GDM1 (cell line): ENCODE measurements at places on chromosomes 1 and 21.

DNA sequence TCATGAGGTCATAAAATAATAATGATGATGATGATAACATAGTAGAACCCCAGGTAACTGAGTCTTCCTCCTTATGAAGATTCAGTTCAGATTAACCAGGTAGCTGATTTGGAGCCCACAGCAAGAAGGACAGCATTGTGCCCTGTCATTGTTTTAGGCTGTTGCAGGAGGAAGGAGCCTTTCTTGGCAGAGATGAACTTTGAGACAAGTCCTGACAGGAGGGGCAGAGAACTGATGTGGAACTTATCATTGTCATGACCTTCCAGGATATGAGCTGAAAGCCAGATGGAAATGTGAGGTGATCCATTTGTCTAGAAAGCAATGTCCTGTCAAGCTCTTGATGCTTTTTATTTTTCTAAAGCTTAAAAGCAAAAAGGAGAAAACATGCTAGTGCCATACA is 132.6 kb upstream of the COA6 start:
- no peak for DNase-seq

DNA sequence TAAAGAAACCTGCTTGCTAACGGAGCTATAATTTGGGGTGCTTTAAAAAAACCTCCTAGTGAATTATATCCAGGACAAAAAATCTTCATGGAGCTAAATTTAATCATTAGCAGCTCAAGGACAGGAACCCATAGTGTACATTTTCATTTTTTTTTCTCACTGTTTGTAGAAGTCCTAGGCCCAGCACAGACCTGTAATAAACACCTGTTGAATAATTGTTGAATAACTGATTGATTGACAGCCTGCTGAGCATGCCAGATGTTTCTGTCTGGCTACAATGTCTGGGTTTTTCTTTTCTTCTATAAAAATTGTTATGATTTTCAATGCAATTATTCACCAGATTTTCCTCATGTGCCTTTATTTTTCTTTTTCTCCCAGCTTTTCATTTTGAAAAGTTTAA is 10.9 kb upstream of the GALNT2 start:
- no peak for DNase-seq

- no peak for DNase-seq
Observed at GRCh38 chr1:168613691-168614231, 37.4 kb downstream of the XCL1 start.

GRCh38 chr21:36450511-36450910 is 29.4 kb downstream of the CLDN14 start:
- DNase-seq, result no peak

- no peak for DNase-seq
Observed at GRCh38 chr1:222457513-222457912, 90.4 kb downstream of the HHIPL2 start.

DNA sequence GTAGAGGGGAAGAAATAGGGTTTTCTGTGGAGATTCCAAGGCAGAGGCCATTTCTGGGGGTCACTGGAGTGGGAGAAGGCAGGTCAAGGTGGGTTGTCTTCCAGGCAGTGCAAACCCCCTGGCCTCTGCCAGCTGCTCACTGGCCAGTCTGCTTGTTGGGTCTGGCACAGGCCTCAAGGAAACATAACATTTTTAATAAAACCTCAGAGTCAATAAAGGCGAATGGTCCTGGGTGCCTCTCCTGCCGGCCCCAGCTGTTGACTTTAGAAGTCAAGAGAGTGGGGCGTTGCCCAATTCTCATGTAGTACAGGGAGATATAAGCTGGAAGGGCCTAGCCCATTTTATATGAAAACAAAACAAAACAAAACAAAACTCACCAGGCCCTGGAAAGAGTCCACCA is 36.6 kb downstream of the RUNX3 start:
- no peak for DNase-seq

GRCh38 chr1:97849345-97850340 is 71.2 kb downstream of the DPYD start:
- peak; percentile 32 for DNase-seq

- DNase-seq, result no peak
Observed at GRCh38 chr1:14339288-14339687, 259.2 kb upstream of the KAZN start.

DNA sequence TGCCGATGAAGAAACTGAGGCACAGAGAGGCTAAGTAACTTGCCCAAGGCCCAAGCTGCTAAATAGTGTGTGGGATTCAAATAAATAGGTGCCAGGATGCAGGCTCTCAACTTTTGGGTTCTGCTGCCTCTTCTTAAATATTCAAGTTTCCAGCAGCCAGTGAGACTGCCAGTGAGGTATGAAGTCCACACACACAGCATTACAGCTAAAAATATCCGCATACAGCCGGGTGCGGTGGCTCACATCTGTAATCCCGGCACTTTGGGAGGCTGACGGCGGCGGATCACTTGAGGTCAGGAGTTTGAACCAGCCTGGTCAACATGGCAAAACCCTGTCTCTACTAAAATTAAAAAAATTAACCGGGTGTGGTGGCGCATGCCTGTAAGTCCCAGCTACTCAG is 78.4 kb upstream of the DIRAS3 start:
- DNase-seq, result no peak

DNA sequence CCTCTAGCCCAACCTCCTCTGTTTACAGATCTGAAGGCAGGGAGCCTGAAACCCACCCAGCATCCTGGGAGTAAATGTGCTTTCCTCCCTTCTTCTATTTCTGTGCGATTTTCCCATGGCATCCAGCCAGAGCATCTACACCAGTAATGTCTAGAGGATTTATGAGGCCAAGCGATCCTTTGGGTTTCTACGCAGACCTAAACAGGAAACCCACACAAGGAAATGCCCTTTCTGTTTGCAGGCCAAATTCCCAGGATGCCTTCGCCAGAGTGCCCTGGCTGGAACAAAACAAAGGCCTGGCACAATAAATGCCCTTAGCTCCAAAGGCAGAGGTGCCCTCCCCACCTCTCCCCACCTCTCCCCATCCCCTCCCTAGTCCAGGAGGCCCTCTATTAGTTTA is 110.5 kb upstream of the CDC42BPA start:
- DNase-seq, result no peak

- no peak for DNase-seq
Observed at GRCh38 chr1:81937791-81938450, 137.2 kb downstream of the ADGRL2 start.

DNA sequence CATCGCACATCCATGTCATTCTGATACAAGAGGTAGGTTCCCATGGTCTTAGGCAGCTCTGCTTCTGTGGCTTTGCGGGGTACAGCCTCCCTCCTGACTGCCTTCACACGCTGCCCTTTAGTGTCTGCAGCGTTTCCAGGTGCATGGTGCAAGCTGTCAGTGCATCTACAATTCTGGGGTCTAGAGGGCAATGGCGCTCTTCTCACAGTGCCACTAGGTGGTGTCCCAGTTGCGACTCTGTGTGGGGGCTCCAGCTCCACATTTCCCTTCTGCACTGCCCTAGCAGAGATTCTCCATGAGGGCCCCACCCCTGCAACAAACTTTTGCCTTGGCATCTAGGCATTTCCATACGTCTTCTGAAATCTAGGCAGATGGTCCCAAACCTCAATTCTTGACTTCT is 138.2 kb upstream of the BRINP3 start:
- DNase-seq, result no peak

- no peak for DNase-seq
Observed at GRCh38 chr1:59769736-59770095, 45.0 kb upstream of the HOOK1 start.

GRCh38 chr1:156627313-156627880 is 8.2 kb downstream of the HAPLN2 start:
- no peak for DNase-seq

DNA sequence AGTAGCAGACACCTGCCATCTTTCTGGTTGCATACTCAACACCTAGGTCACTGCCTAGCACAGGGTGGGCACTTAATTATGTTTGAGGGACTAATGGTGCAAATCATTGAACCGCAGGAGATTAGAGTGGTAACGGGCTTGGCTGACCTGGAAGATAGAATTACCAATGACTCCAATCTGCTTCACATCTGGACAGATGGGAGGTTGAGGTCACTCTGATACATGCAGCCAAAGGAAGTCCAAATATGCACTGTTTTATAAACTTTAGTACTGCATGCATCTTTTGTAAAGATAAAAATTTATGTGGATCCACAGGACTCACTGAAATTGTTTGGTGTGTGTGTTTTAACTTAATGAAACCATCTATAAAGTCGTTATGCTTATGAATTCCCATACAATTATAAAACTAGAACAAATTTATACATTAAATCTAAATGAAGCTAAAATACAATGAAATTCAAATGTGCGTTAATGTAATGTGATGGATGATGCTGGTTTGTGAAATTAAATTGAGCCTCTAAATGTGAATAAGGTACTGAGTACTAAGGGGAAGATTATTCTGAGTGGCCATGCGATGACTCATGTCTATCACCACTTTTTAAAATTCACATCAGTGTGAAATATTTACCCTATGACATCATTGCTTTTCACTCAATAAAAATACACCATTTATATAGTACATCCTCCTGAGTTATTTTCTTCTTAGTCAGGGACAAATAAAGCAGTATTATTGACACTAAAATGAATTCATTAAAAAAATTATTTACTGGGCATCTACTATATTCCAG is 224.7 kb upstream of the FAM78B start:
- no peak for DNase-seq

DNA sequence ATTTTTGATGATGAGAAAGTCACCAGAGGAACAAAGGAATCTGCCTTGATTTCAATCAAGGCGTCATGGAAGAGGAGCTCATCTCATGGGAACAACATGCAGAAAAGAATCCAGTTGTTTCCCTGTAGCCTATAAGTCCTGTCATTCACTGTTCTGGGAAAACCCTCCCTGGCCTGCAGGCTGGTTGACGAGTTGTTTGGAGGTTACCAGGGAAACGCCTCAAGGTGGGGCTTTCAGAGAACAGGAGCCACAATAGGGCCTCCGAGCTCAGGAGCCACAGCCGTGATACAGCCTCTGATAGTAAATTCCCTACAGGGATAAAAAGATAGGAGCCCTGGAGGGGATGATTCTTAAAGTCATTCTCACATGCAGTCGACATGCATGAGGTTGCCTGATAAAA is 135.2 kb downstream of the PSMG1 start:
- no peak for DNase-seq

DNA sequence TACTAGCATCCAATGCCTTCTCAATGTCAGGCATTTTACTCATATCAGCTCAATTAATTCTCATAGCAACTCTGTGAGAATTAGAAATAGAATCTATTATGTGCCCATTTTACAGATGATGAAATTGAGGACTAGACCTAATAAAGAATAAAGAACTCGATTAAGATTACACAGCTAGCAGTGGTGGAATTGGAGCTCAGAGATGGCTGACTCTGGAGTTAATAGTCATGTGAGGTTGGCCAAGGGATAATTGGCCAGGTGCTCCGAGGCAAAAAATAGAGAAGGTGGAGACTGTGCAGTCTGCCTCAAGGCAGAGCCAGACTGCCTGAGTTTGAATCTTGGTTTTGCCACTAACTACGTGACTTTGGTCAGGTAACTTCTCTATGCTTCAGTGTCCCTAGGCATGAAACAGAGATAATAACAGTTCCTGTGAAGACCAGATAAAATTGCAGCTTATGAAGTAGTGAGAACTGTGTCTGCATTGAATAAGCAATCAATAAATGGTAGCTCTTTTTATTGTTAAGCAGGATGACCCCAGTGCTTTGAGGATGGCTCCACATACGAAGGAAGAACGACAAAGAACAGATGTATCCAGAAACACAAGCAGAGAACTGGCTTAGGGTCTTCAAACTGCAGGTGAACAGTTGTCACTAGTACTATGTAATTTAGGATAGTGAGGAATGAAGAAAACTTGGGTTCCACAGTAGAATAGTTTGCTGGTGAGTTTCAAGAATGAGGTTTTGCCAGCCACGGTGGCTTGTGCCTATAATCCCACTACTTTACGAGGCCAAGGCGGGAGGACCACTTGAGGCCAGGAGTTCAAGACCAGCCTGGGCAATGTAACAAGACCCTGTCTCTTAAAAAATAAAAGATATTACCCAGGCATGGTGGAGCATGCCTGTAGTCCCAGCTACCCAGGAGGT is 6.9 kb upstream of the CCSAP start:
- no peak for DNase-seq
